Testis (tissue), 5 donors: ENCODE measurements at places on chromosomes 7 and 10. TPM values are rescaled to one million over a fixed set of nuclear protein-coding genes. Genes with fewer than 3 reads are reported as not detected.

DNA sequence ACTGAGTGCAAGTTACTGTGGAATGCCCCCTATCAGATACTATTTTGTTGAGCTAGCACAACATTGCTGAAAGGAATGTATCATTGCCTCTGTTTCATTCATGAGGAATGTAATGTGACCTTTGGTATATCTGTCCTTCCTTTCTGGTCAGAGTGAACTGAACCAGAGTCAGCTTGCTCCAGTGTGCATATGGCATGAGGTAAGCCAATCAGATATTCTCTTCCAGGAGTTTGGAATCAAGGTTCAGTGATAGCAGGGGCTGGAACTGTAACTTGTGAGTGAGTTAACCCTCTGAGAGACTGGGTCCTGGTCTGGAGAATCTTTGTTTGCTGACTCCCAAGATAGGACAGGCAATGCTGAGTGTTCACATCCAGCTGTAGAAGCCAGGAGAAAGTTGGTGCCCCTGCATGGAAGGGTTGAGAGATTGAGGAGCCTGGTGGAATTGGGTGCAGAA is 45.3 kb upstream of the OSBPL3 start:
- no peak for DNase-seq

- no peak for DNase-seq
Measured at GRCh38 chr10:98536551-98536950, 89.8 kb upstream of the HPS1 start.

Gene CYP2C9
- not detected for total RNA-seq

- DNase-seq, result no peak
Measured at GRCh38 chr10:97090035-97090434, 95.7 kb downstream of the SLIT1 start.

DNA sequence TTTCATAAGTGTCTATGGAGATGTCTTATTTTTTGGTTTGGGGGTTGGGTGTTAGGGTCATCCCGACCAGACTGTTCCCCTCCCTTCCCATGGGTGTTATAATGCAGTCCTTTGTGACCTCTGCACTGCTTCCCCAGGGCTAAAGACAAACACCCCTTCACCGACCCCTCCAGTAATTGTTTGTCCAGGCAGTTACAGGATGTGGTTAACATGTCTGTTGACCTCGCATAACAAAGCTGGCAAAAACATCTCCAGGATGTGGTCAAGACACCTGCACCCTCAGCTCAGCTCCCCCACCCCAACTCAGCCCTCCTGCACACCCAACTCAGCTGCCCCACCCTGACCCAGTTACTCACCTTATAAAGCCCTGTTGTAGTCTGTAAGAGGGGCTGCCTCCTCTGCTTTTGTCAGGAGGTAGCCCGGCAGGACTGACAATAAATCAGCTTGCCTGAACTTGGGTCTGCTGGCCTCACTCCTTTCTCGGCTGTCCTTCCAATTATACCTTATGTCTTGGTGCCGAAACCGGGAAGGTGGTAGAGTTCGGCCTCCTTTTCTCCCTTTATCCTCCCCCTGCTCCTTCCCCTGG is 102.2 kb downstream of the ZNF92 start:
- no peak for DNase-seq

- no peak for DNase-seq
Measured at GRCh38 chr10:76001461-76001860, 570.0 kb downstream of the LRMDA start.

Gene GOLGA7B
- total RNA-seq, result 1.1 TPM

Gene PILRA
- 18.0 TPM for total RNA-seq

DNA sequence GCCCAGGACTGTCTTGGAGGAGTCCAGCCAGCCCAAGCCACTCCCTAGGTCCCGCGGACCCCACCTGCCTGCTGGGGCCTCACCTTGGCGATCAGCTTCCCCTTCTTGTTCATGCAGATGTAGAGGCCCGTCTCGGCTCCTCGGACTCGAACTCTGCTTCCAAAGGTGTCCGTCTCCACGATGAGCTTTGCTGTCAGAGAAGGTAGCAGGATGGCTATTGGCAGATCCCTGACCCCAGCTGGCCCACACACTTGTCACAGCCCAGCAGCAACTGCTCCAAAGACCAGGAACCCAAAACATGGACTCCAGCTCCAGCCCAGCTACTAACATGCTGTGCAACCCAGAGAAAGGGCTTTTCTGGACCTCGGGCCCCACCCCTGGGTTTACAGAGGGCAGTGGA is 4.5 kb downstream of the FGF8 start:
- no peak for DNase-seq

Gene MKX
- total RNA-seq, result 1.7 TPM
